ENCODE measurements at places on chromosomes 11 and 22.

DNA sequence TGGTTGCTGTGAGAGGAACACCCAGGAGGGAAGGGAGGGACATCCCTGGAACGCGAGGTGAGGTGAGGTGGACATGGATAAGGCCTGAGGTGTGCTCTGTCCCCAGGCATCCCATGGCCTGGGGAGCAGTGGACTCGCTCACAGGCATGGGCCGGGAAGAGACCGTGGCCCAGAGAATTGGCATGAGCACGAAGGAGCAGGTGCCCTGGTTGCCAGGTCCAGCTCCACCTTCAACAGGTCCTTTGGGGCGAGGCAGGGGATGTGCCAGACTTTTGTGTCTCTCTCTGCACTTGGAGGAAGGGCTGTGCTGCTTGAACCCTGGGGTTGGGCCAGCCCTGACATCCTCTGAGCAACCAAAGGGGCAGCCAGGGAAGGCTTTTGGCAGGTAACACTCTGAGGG, 21.5 kb downstream of the MUC6 start:
- no peak for DNase-seq

GRCh38 chr11:284105-285020, 4.6 kb upstream of the PGGHG start:
- no peak for DNase-seq

DNA sequence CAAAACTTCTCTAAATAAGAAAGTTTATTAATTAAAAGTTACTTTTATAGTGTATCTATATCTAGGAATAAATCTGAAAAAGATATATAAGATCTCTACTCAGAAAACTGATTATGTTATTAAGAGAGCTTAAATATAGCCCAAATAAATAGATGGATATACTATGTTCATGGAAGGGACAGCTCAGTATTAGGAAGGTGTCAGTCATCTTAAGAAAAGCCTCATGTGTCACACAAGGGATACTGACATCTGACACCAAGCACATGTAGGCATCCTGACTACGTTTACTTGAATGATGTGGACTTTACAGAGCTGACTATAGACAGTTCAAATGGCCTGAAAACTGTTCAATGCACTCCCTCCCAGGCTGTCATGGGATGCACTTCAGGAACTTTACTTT, 19.3 kb downstream of the PPARA start:
- no peak for DNase-seq

- DNase-seq, result no peak
These were observed 31.6 kb downstream of the KCNA4 start for GRCh38 chr11:29985248-29985647.

- DNase-seq, result peak; percentile 36
These were observed 30.7 kb downstream of the SCUBE2 start for GRCh38 chr11:9060700-9061111.

- DNase-seq, result no peak
These were observed 254.8 kb downstream of the TBC1D22A start for GRCh38 chr22:47017245-47017644.

GRCh38 chr11:119888119-119888518, 159.1 kb upstream of the NECTIN1 start:
- DNase-seq, result no peak

- no peak for DNase-seq
These were observed 188.8 kb downstream of the SNX19 start for GRCh38 chr11:130727157-130728119.

- DNase-seq, result no peak
These were observed 328.3 kb downstream of the TBC1D22A start for GRCh38 chr22:47090591-47091245.

DNA sequence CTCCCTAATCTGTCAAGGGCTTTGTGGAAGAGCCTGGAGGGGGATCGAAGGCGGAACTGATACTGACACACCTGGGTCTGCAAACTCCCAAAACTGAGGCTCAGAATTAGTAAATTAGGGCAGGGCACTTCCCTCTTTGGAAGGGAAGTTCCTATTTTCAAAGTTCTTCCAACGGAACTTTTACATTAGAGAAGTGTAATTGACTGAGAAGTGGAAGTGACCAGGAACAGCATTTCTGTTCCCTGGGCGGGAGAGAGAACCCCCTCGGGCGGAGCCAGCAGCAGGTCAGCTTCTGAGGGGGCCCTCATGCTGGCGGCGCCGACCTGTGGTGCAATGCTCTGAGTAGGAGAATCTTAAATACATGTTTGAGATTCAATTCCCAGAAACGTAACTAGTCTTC, 1.1 kb upstream of the CBL start:
- DNase-seq, result peak; percentile 79

DNA sequence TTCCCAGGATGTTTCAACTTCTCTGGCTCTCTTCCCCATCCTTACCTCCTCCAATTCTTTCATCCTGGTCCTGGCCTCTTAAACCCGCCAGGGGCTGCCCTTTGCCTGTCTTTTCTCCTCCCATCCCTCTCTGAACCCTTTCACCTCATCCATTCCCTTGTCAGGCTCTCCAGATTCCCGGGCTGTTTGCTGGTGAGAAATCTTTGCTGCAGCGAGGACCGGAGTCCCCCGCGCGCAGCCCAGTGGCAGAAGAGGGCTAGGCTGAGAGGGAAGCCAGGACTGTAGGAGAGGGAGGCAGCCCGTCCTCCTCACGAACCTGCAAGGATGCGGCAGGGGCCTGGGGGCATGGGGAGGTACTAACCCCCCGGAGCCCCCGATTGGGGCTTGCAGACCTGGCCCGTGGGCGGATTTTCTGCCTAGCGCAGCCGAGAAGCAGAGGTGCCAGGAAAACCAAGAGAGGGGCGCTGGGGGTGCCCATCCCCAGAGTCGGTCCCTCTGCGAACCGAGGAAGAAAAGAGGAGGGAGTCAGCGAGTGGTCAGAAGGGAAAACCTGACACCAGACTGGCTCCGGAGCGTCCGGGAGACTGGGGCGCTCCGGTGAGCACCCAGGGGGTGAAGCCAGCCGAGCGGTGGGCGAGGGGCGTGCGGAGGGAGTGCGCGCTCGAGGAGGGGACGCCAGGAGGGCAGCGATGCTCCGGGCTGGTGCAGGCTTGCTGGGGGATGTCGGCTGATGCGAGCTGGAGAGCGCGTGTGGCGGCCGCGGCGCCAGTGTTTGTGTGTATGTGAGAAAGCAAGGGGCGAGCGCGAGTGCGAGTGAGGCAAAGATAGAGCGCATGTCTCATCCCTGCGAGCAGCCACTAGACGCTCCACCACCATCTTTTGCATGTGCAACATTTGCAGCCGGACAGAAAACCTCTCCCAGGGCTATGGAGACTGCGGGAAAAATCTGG, at the start of gene GRIA4:
Gene GRIA4 (plus strand): TSS at position 242 of the 950 bp plus-strand sequence. CDS start 925 bp downstream, outside the sequence.
- no peak for DNase-seq

- no peak for DNase-seq
These were observed 38.3 kb downstream of the ATG13 start for GRCh38 chr11:46655631-46656030.

DNA sequence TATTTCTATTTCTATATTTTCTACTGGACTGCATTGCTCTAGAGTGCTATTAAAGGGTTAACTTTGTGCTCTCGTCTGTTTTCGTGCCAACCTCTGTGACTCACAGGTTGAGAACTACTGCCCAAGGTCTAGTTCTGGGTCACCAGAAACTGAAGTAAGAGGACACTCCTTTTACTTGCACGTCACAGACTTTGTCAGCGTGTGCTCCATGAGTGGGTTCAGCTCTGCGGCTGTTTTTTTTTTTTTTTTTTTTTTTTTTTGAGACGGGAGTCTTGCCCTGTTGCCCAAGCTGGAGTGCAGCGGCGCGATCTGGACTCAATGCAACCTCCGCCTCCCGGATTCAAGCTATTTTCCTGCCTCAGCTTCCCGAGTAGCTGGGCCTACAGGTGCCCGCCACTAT, 49.8 kb downstream of the CLMP start:
- DNase-seq, result no peak

DNA sequence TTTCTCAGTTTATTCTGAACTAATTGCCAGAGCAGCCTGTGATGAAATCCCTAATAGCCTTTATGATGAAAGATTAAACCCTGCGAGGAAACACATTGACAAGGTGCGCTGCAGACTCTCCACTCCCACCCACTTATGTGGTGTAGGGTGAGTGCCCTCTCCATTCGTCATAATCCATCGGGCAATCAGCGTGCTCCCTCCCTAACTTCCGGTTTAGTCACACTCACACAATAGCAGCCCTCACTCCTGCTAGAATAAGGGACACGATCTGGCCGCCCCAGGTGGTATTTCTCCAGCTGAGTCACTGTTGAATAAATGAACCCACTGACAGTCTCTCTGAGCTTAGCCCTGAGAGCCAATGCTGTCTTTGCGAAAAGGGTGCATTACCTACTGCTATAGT, 188.3 kb downstream of the OPCML start:
- no peak for DNase-seq

DNA sequence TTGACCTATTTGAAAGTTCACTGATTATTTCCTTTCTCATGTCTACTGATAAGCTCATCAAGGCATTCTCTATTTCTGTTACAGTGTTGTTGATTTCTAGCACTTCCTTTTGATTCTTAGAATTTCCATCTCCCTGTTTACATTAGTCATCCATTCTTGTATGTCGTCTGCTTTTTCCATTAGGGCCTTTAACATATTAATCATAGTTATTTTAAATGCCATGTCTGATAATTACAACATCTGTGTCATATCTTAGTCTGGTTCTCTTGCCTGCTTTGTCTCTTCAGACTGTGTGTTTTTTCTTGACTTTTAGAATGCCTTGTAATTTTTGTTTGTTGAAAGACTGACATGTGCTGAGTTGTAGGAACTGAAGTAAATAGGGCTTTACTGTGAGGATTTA, 602.1 kb downstream of the SOX6 start:
- DNase-seq, result no peak

- DNase-seq, result no peak
These were observed 8.1 kb upstream of the CASTOR1 start for GRCh38 chr22:30297276-30297990.

GRCh38 chr22:26990503-26991189, 333.3 kb downstream of the MIAT start:
- DNase-seq, result no peak

DNA sequence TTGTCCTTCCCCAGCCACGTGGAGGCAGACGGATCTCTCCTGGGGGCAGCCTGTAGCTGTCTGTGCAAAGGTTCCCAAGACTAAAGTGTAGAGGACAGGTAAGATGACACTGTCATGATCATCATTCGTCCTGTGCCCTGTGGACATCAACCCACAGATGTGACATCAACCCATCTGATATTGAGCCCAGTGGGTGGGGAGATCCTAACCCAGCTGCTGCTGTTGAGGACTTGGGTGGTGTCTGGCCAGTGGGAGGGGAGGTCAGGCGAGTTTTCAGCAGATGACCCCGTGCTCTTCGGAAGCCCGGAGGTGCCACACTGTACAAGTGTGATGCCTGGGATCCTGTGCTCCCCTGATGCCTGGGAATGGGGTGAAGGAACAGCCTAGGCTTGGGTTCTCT, 1.2 kb upstream of the GAL start:
- DNase-seq, result no peak

- DNase-seq, result no peak
These were observed 46.8 kb upstream of the PGR start for GRCh38 chr11:101176381-101176780.

- DNase-seq, result no peak
These were observed 25.3 kb downstream of the RPUSD4 start for GRCh38 chr11:126186025-126186698.

- no peak for DNase-seq
These were observed 124.0 kb downstream of the ME3 start for GRCh38 chr11:86548271-86548917.

DNA sequence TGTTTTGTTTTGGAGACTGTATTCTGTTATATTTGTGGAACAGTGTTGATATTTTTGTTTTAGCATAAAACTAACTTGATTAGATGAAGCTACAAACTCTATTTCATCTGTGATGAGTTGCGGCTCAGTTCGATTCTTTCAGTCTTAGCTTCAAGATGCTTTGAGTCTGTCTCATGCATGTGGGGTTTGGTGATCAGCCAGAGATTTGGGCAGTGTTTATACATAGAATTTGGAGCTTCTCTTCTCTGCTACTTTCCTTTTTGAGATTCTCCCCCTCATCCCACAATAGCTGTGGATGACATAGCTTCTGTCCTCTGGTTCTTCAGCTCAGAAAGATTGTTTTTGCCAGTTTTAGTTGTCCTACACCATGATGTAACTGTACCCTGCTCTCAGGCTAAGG, 90.4 kb downstream of the ARHGAP20 start:
- DNase-seq, result no peak

- no peak for DNase-seq
These were observed 128.0 kb downstream of the RBFOX2 start for GRCh38 chr22:35900483-35901168.

DNA sequence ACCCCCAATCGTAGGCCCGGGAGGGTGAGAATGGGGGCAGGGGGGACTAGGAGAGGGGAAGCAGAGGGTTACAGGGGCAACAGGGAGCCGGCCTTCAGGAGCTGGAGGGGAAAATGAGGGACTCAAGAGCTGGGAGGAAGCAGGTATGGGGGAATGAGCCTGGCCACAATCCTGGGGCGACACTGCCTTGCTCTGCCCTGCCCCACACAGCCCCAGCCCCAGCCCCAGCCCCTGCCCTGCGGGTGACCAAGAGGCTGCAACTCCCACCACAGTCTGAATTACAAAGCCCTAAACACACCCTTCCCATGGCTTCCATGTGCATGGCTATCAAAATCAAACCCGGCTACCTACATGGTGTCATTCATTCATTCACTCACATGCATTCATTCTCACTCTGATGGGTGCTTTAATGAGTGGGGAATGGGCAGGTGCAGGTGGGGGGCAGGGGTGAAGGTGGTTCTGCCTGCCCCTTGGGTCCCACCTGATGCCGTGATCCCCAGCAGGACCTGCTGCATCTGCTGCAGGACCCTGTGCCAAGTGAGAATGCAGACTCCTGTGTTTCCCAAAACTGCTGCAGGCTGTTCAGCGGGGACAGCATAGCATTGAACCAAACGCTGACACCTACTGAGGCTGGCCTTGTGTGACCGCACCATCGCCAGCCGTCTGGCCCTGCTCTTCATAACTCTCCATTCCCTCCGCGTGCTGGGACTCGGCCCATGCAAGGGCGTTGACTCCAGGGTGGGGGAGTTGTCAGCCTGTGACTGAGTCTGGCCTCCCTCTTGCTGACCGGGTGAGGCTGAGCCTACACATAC, 9.5 kb upstream of the LINC01488 start:
- no peak for DNase-seq

DNA sequence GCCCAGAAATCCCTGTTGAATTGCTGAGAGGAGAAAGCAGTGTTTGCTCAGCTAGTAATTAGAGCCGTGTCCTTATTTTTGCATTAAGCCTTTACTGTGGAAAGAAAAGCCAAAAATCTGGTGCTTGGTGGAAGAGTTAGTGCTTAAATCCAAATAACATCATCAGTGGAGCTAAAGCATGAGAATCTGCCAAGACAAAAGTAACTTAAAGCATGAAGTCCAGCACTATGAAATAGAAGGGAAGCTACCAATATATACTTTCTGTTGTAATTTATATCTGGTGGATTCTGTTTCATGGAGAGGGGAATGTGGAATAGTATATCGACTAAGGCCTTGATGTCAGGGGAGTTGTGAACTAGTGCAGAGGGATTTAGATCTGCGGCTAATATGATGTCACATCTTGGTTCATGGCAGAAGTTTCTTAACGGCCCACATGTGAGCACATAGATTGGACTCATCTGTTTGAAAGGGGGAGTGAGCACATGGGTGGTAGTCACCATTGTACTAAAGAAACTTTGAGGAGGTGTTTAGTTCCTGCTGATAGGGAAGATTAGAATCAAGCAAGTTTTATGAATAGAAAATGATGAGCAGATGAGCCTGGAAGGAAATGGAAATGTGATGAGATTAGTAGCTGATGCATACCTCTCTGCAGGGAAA, 224.4 kb upstream of the MTNR1B start:
- no peak for DNase-seq

All from AML-193 (cell line).